ENCODE measurements at places on chromosomes 16 and 17.

GRCh38 chr17:9403257-9403656, 172.4 kb downstream of the STX8 start:
- no peak for DNase-seq

- DNase-seq = no peak
These were observed 2.8 kb upstream of the SLFN11 start for GRCh38 chr17:35376245-35376644.

DNA sequence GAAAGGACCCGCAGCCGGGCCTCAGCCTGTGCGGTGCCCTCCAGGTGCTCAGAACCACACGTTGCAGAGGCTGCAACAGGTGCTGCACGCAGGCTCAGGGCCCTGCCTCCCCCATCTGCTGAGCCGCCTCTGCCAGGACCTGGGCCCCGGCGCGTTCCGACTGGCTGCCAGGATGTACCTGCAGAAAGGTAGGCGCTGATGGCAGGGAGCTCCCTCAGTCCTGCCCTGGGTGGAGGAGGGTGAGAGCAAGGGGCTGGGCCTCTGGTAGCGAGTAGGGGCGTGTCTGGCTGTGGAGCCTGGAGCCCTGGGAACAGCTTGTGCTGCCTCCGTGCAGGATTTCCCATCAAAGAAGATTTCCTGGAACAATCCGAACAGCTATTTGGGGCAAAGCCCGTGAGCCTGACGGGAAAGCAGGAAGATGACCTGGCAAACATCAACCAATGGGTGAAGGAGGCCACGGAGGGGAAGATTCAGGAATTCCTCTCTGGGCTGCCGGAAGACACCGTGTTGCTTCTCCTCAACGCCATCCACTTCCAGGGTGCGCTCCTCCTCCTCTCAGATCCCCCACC, 4.4 kb downstream of the SERPINF2 start:
- no peak for DNase-seq

DNA sequence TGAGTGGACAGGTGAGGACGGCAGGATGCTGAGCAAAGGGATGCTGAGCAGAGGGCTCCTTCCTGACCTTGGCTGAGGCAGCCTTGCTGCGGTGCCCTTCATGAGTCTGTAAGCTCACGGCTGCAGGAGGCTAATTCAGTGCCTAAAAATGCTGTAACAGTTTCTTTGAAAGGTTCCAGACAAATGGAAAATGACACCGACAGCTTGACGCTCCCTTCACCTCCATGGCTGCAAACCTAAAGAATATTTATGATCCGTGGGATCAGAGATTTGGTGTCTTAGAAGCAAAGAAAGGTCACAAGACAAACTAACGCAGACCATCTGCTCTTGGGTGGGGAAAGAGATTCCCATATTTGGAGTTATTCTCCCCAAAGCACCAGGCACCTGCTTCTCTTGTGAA, 28.0 kb downstream of the TOM1L2 start:
- DNase-seq = no peak

GRCh38 chr16:82263521-82264143, 93.6 kb upstream of the MPHOSPH6 start:
- DNase-seq = peak; percentile 42

GRCh38 chr16:58678716-58679115, 5.9 kb downstream of the SLC38A7 start:
- DNase-seq = no peak
